ENCODE measurements at places on chromosomes 6 and 20.

DNA sequence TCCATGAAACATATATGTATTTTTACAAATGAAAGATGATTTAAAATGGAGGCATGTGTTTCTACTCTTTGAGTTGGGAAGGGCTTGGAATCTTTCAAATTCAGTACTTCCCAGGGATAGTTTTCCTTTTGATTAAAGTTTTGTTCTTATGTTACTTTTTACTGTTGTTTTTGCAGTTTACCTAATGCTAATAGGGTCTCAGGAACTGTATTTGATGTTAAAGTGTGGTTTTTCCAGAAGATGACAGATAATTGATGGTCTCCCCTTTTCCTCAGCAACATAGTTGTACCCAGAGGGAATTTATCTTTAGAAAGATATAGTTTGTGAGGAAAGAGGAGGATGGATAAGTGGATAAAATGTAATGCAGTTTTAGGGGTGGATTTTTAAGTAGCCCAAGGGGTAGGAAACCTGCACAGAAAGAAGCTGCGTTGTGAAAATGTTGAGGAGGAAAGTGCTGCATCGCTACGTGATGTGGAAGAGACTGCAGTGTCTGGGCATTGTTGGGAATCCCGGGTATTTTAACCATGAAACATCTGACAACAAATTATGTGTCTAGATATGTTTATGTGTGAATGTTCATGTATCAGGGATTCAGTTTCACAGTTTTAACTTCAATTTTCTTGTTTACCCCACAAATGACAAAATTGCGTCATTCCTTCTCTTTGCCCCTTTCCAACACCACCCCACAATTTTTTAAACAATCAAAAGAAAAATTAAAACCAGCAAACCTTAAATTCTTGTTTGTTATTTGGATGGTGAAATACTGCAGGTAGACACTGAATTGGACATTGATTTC is 42.3 kb downstream of the GNAS start:
- DNase-seq, result no peak

GRCh38 chr20:62829231-62830230 is 12.7 kb downstream of the COL9A3 start:
- DNase-seq, result no peak

DNA sequence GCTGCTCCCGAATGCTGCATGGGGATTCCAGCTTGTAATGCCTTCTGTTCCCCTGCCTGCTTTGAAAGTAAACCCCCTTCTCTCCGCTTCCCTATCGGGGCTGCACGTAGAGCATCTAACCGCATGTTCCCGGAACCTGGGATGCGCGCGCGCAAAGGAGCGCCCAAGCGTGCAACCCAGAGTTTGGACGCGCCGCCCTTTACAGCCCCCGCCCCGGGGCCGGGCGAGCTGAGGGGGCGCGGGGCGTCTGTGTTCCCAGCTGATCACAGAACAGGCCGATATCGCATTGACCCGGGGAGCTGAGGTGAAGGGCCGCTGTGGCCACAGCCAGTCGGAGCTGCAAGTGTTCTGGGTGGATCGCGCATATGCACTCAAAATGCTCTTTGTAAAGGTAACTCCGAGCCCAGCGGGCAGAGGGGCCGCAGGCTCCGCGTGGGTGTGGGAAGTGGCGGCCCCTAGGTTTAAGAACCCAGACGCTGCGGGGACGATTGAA is 1.4 kb downstream of the LAMP5 start:
- no peak for DNase-seq

- DNase-seq, result no peak
Measured at GRCh38 chr20:10412591-10413408, 21.2 kb downstream of the MKKS start.

DNA sequence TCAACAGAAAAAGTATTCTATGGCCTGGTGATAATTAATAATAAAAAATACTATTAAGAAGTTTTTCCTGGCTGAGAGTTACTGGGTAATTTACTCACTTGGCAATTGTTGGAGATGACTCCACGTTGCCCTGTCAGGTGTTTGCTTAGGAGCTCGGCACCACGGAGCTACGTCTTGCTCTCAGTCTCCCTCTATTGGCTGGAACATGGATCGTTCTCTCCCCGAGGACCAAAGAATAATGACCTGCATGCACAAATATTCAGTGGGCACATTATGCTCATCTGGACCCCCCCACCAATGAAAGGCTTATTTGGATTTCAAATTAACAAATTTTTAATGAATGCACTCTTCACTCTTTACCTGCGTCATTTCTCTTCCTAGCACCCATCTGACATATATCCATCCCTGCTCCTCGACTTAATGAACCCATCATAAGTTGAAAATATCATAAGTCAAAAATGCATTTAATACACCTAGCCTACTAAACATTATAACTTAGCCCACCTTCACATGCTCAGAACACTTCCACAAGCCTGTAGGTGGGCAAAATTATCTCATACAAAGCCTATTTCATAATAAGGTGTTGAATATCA is 71.0 kb upstream of the CD83 start:
- peak; percentile 14 for DNase-seq

DNA sequence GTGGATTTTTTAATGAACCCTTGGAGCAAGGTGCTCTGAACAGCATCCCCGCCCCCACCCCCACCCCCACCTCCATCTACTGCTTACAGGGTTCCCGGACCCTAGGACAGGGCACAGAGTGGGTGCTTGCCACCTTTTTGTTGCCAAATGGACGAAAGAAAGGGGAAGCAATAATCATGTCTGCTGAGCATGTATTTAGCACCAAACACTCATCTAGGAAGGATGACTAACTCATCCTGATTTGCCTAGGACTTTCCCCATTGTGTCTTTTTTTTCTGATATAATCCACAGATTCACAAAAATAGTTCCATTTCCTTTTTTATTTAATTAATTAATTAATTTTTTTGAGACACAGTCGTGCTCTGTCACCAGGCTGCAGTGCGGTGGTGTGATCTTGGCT is 1.2 kb upstream of the PLTP start:
- DNase-seq, result no peak

- no peak for DNase-seq
Measured at GRCh38 chr6:169324656-169325459, 71.2 kb upstream of the THBS2 start.

GRCh38 chr6:133128191-133128590 is 113.0 kb upstream of the EYA4 start:
- no peak for DNase-seq

DNA sequence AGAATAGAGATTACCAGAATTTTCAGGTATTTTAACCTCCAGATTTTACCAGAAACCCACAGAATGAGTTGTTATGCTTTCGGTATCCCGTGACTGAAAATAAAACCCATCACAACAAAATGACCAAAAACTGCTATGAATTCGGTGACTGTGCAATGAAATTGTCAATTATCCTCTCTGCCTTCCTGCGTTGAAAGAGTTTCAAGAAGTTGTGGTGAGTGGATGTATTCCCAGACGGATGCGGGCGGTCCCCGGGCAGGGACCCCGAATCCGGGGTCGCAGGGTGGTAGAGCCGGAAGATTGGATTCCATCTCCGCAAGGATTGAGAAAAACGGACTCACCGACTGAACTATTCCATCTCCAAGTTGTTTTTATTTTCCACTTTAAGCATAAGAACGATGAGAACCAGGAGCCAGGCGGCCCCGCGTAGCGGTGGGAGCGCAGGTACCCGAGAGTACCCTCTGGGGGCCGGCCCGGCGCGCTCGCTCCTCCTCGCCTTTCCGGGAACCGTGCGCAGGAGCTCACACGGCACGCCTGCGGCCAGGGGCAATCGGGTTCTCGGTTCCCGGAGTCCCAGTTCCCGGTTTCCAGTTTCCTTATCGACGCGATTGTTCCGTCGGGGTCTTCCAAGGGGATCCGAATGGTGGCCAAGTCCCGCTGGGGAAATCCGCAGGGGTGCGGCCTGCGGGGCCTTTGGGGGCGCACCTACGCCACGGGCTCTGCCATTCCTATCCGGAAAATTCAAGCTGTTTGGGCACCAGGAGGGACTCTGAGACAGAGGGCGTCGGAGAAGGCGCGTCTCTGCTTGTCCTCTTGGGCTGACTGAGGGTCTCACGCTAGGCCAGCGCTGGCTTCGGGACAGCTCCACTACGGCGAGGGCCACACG is 104.9 kb upstream of the PRDM1 start:
- DNase-seq, result peak; percentile 21

DNA sequence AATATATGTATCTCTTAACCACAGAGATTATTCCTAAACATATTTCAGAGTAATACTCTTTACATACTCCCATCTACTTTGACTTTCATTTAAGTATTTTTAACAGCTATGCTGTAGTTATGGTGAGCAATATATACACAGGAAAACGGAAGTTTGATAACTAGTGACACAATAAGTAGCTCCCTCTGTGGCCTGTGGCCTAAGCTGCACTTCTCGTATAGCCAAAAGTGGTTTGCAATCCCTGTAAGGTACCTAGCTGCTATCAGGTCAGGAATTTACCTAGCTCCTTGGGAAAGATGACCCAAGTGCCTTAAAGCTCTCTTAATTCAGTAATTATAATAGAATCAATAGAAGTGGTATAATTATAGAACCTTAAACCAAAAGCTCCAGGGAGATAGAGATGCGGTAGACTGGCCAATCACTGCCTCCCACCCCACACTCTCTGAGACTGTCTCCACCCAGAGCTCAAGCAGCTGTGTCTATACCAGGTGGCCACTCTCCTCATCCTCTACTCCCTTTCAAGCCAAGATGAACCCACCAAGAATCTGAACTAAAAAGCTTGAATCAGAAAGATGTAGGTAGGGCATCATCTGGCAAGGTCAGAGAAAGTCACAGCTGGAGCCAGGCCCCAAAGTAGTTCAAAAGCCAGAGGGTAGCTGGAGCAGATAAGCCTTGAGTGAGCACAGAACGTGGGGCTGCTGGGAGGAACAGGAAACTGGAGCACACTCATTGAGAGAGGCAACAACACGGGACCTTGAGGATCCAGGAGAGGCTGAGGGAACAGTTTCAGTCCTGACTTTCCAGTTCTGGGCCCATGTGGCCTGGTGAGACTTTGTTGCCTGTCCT is 84.9 kb upstream of the ASF1A start:
- DNase-seq, result no peak

DNA sequence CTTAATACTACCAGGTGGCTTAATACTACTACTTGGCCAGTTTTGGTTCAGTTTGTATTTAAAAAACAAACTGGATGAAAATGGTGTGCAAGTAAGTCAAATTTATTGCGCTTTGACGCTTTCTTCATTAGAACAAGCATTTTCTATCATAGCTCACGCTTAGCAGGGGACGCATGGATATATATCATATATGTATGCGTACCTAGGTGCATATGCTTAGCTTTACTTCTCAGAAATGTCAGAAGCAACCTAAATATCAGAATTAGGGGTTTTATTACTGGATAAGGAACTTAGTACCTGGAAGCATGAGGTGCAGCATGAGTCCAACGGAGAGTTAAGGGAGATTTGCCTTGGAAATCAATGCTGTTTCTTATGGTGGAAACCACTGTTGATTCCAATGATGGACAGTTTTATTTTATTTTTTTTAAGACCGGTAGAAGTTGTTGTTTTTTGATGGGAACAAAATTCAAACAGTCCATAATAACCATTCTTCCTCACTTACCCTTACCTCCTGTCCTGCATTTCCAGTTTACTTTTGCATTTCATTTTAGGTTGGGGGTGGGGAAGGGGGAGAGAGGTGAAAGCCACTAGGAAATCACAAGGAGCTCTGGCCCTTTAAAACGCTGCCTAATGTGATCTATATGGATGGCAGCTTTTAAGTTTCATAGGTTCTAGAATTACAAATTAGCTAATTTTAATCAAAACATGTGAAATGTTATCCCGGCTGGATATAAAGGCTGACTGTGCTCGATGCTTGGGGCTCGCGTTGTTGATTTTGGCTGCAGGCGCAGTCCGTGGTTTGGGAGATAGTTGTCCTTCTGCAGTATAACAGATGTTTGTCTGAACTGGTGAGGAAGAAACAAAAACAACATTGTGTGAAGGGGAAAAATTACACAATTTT is 2.1 kb downstream of the SOBP start:
- no peak for DNase-seq

DNA sequence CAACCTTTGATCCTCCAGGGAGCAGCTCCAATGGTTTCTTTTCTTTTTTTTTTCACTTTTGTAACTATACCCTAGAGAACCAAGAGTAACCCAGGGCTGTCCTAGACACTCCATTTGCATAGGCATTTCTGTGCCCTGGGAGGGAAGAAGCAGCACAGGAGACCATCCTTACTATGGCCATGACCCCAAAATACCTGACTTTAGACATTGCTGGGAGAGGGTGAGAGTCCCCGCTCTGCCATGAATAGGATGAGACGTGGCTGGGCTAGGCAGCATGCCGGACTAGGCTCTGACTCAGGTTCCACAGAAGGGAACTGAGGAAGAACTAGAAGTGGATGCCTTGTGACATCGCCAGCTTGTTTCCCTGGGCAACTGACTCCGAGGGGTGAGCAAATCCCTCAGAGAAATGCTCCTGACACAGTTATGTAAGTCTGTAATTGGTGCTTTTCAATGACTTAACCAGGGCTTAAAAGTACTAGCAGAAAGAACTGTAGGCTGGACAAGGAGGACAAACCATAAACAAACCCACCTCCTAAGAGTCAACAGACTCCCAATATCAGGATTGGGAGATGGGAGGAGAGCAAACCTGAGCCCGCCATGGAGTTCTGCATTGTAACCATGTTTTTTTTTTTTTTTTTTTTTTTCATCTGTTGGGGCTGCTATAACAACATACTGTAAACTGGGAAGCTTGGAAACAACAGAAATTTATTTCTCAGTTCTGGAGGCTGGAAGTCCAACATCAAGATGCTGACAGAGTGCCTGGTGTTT is 910 bp upstream of the ADTRP start:
- DNase-seq, result no peak

- no peak for DNase-seq
Measured at GRCh38 chr6:142030115-142030619, 102.6 kb upstream of the GJE1 start.

GRCh38 chr20:23142162-23143050 is 56.3 kb upstream of the CD93 start:
- no peak for DNase-seq

DNA sequence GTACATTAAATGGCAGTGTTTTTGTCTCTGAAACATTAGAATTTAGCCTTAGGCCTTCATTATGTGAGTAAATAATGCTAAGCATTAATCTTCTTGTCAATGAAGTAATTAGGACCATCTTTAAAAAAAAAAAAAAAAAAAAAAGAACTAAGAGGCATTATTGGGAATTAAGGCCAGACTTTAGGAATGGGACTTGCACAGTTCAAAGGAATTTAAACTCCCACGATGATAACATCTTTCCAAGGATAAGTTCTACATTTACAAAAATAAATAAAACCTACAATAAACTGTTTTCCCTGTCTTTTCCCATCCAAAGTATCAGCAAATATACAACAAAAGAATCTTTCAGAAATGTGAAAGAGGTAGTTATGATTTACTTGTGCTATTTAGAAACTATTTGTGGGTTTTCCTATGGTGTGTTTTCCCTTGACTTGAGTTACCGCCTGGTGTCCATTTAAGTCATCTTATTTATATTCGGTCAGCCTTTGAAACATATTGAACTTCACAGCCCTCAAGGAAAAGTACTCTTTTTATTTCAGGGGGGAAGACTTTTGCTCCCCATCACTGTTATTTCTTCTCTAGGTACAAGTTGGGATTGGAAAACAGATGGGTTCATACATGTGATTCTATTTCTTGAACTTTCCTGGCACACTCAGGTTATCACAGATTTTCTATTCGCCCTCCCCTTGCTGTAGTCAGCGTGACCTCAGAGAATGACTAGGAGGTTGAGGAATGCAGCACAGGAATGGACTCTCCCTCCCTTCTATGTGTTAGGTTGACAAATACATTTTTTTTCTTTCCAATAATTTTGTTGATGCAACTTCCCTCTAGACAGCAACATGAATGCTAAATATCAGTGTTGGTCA is 13.6 kb downstream of the STMND1 start:
- no peak for DNase-seq

All from activated CD4-positive, alpha-beta T cell treated with anti-CD3 and anti-CD28 coated beads for 1 hour (primary cell).